ENCODE measurements at places on chromosomes 4 and X.
A peak's percentile ranks its signal among the peaks of the same experiment; 100 is the strongest.

- DNase-seq, result no peak
Observed at GRCh38 chr4:151402145-151402865, 6.7 kb upstream of the FHIP1A start.

GRCh38 chr4:128812442-128813235, 3.1 kb downstream of the JADE1 start:
- DNase-seq, result peak; percentile 80

DNA sequence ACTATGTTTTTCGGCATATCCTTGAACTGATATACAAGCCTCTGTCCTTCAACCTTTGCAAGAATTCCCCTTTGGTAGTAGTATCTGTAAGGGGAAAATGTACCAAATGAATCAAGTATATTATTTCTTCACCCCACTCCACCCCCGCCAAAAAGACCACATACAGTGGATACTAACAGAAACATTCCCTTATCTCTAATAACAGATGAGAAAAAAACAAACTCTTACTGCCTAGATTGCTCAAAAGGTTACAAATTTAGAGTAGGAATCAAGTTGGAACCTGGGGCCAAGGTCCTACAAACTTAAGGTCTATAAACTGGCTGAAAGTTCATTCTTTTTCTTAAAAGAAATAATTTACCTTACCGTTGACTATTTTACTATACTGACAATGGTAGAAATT, 45.0 kb downstream of the NOCT start:
- DNase-seq, result no peak

GRCh38 chr4:108094923-108095482, 73.7 kb downstream of the LEF1 start:
- no peak for DNase-seq

GRCh38 chr4:19623866-19624265, 627.8 kb upstream of the SLIT2 start:
- DNase-seq, result no peak

GRCh38 chrX:132819711-132820264, 138.6 kb downstream of the HS6ST2 start:
- no peak for DNase-seq

DNA sequence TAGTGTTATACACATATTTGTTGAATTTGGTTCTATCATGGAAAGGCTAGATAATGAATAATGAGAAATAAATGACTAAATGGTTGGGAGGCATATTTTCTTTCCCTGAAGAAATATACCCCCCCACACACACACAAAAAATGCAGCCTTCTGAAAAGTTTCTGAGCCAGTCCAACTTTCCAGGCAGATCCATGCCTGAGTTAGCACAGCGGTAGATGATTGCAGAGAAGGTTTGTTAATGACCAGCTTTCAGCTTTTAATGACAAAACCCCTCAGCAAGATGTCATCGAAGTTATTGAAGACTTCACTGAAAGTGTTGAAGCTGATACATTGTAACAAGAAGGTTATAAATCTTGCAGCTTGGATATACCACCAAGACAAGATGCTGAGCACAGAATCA, 61.4 kb downstream of the GBA3 start:
- peak; percentile 75 for DNase-seq

DNA sequence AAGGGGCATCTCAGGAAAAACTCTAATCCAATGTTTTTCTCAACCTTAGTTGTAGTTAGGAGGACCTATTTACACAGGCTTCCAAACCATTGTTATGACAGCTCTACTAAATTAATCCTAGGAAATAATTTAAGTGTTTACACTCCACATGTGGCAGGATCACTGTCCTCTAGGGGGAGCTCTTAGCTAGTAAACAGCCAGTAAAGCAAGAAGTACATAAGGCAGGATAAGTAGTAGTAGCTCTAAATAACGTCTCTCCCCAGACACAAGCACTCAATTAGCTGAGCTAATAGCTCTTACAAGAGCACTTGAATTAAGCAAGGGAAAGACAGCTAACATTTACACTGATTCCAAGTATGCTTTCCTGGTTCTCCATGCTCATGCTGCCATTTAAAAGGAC, 37.3 kb downstream of the NUDT11 start:
- peak; percentile 44 for DNase-seq

- DNase-seq, result no peak
Observed at GRCh38 chr4:4631150-4631549, 89.3 kb upstream of the STX18 start.

DNA sequence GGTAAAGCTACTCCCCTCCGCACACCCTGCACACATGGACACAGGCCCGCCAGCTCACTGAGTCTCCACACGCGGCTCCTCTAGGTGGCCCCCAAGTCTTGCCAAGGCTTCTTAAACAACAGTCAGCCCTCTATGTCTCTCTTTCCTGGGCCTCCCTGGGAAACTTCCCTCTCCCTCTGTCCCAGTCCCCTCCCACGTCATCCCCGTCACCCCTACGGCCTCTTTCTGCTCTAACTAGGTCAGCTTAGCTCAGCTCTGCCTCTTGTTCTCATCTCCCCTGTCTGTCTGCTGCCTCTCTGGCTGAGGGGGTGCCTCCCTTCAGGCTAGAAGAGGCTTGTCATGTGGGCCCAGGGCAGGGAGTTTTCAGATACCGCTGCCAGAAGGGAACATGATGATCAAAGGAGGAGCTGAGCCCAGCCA, 38.8 kb downstream of the SEPTIN6 start:
- DNase-seq, result no peak

Data from kidney tubule cell (primary cell).